CD4-positive, alpha-beta memory T cell (primary cell): ENCODE measurements at places on chromosomes 2 and 18.

- H3K27me3 ChIP-seq, result no peaks in the 10 kb centered on the region
- H3K36me3 ChIP-seq, result no peaks in the 10 kb centered on the region
- H3K4me1 ChIP-seq, result no peaks in the 10 kb centered on the region
- DNase-seq, result no peak
Observed at GRCh38 chr2:189175869-189176433, 3.6 kb downstream of the COL5A2 start.

GRCh38 chr18:32902568-32903330 is 129.9 kb upstream of the KLHL14 start:
- no peak for DNase-seq
- H3K27me3 ChIP-seq, result no peaks in the 10 kb centered on the region
- no peaks in the 10 kb centered on the region for H3K4me1 ChIP-seq
- H3K4me3 ChIP-seq, result no peak overlapping the region

DNA sequence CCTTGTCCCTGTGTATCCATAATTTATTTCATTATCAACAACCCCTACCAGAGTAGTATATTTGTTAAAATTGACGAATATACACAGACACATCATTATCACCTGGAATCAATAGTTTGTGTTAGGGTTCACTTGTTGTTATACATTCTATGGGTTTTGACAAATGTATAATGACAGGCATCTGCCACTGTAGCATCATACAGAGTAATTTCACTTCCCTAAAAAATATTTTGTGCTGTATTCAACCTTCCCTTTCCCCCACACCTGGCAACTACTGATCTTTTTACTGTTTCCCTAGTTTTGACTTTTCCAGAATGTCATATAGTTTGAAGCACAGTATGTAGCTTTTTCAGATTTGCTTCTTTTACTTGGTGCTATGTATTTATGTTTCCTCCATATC is 132.0 kb downstream of the ZNF804A start:
- no peaks in the 10 kb centered on the region for H3K36me3 ChIP-seq
- no peaks in the 10 kb centered on the region for H3K27me3 ChIP-seq
- no peak overlapping the region for H3K27ac ChIP-seq
- no peak for DNase-seq
- no peaks in the 10 kb centered on the region for H3K4me1 ChIP-seq

DNA sequence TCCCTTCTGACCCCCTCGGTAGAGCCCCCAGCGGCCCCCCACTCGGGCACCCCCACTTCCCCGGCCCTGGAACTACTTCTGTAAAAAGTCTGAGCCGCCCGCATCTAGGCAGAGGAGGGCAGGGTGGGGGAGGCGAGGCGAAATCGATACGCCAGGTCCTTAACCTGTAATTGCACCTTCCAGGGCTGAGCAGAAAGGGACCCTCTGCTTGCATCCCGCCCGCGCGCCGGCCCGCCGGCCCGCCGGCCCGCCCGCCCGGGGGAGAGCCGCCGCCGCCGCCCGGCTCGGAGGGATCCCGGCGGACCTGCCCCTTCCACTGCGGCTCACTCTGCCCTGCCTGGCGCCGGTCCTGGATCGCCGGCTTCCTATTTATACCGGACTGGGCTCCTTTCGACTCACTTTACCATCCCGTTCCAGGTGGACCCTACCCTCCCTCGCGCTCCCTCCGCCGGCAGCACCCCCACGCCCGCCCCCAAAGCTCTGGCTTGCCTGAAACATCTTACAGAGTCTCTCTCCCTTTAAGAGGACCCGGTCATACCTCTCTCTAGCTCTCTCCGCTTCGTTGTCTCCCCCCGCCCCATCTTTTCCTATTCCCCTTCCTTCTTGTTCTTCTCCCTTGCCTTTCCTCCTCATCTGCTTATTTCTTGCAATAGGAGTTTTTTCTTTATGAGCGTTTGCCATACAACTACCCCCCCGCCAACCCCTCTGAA is 797 bp downstream of the KLHL14 start:
- no peak overlapping the region for H3K27ac ChIP-seq
- no peak overlapping the region for H3K4me3 ChIP-seq
- H3K4me1 ChIP-seq, result peaks cover 7% of the 10 kb centered on the region
- H3K36me3 ChIP-seq, result no peaks in the 10 kb centered on the region

- H3K4me1 ChIP-seq, result no peaks in the 10 kb centered on the region
- no peaks in the 10 kb centered on the region for H3K36me3 ChIP-seq
- H3K4me3 ChIP-seq, result no peak overlapping the region
Observed at GRCh38 chr2:176525086-176525485, 255.8 kb downstream of the MTX2 start.

GRCh38 chr2:57107353-57107752 is 923.6 kb downstream of the CCDC85A start:
- no peak overlapping the region for H3K27ac ChIP-seq
- no peaks in the 10 kb centered on the region for H3K27me3 ChIP-seq
- DNase-seq, result no peak
- no peak overlapping the region for H3K4me3 ChIP-seq
- no peaks in the 10 kb centered on the region for H3K36me3 ChIP-seq
- H3K4me1 ChIP-seq, result no peaks in the 10 kb centered on the region
